Aorta (tissue), 5 donors: ENCODE measurements at places on chromosomes 7 and 10. TPM values are rescaled to one million over a fixed set of nuclear protein-coding genes. Genes with fewer than 3 reads are reported as not detected.

DNA sequence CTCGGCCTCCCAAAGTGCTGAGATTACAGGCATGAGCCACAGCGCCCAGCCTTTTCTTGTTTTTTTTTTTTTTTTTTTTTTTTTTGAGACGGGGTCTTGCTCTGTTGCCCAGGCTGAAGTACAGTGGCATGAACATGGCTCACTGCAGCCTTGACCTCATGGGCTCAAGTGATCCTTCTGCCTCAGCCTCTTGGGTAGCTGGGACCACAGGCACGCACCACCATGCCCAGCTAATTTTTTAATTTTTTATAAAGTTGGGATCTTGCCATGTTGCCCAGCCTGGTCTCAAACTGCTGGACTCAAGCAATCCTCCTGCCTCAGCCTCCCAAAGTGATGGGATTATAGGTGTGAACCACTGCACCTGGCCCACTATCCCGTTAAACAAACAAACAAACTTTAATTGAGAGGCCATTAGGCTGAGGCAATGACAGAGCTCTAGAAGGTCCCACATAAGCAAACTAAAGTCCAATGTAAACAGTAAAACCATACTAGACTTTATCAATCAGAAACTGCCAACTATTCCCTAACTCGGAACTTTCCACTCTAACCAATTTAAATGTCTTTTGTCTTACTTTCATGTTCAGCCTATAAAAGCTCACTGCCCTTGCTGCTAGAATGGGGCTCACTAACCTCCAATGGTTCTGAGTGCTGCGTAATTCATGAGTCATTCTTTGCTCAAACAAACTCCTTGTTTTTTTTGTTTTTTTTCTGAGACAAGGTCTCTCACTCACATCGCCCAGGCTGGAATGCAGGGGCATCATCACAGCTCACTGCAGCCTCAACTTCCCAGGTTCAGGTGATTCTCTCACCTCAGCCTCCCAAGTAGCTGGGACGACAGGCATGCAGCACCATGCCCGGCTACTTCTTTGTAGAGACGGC is 1.9 kb downstream of the DHX32 start:
- DNase-seq, result no peak

The RHBDD2 gene
- 31.1 TPM for total RNA-seq

DNA sequence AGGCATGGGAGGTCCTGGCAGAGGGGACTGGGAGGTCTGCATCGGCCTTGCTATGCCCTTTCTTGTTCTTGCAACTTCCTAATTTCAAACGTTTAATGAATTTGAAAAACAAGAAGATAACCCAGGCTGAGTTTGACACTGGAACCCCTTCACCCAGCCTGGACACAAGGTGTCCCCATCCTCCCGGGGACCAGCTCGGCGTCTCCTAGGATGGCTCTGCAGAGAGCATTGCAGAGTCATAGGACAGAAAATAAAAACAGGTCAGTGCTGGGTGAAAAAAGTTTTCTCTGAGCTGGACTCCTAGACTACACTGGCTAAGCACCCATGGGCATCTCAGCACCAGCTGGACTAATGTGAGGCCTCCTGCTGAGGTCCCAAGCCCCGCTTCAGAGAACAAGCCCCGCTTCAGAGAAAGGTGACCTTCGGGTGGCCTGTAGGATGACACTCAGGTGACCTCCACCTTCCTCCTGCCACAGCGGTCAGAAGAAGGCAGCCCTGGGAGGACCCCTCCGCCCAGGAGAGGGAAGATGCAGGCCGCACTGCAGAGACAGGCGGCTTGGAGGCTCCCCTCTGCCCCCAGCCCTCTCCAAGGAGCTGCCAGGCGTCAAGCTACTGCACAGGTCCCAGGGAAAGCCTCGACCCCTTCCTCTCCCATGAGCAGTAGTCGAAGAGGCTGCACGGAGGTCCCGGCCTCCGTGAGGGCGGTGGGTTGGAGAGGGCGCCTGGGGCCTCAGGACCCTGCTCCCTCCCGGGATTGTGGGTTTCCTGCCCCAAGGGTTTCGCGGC is 9.3 kb upstream of the UNCX start:
- no peak for DNase-seq

The KLF14 gene
- 0.12 TPM for total RNA-seq

GRCh38 chr10:109913306-109913892 is 9.9 kb downstream of the XPNPEP1 start:
- no peak for DNase-seq

GRCh38 chr7:106050746-106051117 is 61.4 kb downstream of the SYPL1 start:
- peak; percentile 67 for DNase-seq

GRCh38 chr7:17678896-17679295 is 261.4 kb downstream of the SNX13 start:
- no peak for DNase-seq
